ENCODE measurements at places on chromosomes 2 and 18.

DNA sequence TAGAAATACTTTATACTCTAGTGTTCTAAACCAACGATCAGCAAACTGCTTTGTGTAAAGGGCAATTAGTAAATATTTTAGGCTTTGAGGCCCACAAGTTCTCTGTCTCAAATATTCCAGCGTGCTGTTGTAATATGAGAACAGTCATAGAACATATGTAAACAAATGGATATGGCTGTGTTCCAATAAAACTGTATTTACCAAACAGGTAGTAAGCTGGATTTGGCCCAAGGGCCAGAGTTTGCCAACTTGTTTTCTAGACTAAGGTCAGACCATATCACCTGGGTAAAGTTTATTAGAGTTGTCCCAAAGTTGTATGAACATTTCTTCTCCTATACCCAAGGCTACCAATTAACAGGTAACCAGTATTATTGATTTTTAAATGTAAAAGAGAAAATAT is 303.2 kb upstream of the MC4R start:
- no peak for DNase-seq

- DNase-seq: no peak
These were observed 58.0 kb upstream of the TMEM247 start for GRCh38 chr2:46421361-46421760.

DNA sequence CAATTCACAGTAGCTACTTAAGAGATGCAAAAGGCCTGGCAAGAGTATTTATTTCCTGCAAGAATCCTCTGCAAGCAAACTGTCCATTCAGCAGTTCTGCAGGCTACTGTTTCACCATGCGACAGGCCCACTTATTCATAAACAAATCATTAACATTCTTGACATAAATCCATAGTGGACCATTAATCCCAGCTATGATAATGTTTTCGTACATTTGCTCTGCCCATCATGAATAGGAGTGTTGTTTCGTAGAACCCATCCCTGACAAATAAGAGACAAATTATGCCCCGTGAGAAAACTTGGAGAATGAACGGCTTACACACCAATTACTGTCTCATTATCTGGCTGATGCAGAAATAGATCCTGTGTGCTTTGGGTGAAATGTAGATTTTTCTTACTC is 65.4 kb downstream of the PID1 start:
- DNase-seq: no peak

GRCh38 chr2:140586379-140586778 is 1544.4 kb downstream of the LRP1B start:
- no peak for DNase-seq

DNA sequence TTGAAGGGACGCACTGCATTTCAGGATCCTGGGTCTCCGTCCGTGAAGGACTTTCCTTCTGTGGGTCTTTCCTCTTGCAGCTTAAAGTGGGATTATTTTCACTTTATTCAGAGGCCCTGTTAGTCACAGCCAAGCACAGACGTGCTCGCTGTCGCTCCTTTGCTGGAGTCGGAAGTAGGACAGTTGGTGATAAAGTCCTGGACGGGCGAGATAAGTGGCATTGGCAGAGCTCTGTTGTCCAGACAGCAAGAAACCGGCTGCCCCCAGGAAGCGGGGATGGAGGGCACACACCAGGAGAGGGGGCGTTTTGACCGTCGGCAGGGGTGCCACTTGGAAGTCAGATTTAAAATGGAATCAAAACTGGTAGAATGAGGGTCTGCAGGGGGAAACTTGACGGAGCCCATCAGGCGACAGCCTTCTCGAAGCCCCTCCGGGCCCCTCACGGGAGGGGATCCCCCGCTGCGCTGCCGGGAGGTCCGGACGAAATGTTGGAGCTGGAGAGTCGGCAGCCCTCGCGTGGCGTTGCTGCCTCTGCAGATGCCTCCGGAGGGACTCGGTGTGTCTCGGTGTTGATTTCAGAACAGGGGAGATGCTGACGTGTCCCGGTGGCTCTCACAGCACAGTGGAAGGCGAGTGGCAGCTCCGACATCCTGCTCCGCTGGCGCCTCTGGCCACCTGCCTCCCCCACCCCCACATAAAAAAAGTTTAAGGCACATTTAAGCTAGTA is 124.2 kb downstream of the NFATC1 start:
- DNase-seq: no peak

DNA sequence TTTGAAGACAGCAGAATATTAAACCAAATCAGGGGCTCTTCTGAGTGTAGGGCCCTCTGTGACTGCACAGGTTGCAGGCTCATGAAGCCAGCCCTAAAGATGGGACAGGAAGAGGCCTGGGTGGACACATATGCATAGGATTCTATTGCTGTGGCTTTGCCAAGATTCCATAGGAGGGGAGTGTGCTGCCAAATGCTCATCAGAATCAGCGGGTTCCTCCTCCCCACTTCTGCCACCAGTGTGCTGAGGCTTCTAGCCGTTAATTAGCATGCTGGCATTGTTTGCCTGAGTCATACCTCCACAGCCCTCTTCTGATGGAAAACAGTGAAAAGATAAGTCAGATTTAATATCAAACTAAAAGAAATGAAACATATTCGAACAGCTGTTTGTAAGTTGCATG is 103.9 kb upstream of the TMEFF2 start:
- DNase-seq: no peak

DNA sequence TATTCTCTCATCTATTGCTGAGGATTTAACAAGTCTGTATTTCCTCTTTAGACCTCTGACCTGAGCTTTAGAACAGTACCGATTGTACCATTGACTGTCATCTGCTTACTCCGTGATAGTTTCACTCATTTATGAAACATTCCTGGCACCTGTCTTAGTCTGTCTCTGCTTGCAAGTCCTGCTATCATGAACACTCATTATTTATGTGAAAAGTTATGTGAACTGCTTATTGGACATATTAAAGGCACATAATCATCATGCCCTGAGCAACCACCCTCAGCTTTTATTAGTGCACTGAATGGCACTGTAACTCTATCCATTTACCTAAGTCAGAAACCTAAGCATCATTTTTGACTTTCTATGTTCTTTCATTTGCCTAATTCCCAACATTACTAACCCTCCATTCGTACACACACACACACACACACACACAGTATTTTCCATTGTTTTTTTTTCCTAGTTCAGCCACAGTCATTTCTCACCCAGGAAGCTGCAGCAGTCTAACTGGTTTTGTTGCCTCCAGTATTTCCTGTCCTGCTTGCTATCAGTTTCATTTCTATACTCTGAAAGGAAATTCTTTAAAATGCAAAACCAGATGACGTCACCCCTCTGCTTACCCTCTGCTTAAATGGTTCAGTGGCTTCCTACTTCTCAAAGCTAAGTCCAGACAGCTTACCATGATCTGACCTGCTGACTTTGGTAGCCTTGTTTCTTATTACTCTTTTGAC is 146.1 kb downstream of the HAUS1 start:
- peak; percentile 9 for DNase-seq
